ENCODE measurements at places on chromosomes 5 and 9. TPM values are rescaled to one million over a fixed set of nuclear protein-coding genes. Genes with fewer than 3 reads are reported as not detected.
A peak's percentile ranks its signal among the peaks of the same experiment; 100 is the strongest.

The CARD6 gene
- polyA plus RNA-seq = 1.2 TPM

The CCDC192 gene
- 0.48 TPM for polyA plus RNA-seq

The RLN2 gene
- 0.63 TPM for polyA plus RNA-seq

The SPINK1 gene
- polyA plus RNA-seq = not detected

The RPL37 gene
- 2,928 TPM for polyA plus RNA-seq

The PCDH12 gene
- polyA plus RNA-seq = 14.0 TPM

The GGTA1 gene
- 9.1 TPM for polyA plus RNA-seq

The TMOD1 gene
- polyA plus RNA-seq = 151 TPM

The NTRK2 gene
- 17.6 TPM for polyA plus RNA-seq

The SLC6A19 gene
- not detected for polyA plus RNA-seq

The IFNA13 gene
- polyA plus RNA-seq = not detected

The GHR gene
- 20.0 TPM for polyA plus RNA-seq

GRCh38 chr5:169805937-169806700 lies 169.0 kb downstream of the DOCK2 start:
- DNase-seq = no peak

DNA sequence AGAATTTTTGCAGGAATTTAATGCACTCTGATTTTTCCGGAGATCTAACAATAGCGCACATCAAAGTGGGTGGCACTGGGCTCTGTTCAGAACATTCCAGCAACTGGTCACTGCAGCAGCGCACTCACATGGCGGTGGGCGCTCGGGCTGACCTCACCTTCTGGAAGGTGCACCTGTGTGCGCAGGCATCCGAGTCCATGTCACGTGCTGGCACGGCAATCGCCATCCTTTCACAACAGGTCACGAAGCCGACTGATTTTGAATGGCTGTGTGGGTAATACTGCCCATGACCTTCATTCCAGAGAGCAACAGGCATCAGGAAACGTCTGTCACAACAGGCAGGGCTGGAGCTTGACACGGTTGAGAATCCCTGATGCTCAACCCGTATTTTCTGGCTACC lies 18.7 kb upstream of the CLPTM1L start:
- no peak for DNase-seq

DNA sequence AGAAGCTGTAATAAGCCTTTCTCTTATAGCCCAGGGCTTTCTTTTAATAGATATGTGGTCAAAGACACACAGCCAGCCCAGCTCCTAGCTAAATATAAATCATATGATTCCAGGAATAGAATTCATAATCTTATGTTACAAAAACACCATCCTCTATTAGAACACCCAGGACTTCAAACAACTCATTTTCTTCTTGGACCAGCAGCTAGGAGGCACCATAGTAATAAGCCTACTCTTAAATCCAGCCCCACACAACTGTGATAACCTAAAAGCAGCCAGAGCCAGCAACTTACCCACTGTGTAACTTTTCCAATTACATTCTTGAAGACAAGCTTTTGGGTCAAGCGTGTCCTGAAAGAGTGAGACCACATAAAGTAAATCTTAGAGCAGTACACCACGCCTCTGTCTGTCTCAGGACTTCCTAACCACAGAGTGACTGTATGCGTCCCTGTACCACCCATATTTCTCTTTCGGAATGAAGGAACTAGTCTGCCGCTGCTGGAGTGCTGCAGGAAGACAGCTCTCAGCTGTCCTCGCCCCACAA lies 223.8 kb downstream of the TLE1 start:
- no peak for DNase-seq

- no peak for DNase-seq
Measured at GRCh38 chr9:92749071-92749933, 15.3 kb downstream of the BICD2 start.

DNA sequence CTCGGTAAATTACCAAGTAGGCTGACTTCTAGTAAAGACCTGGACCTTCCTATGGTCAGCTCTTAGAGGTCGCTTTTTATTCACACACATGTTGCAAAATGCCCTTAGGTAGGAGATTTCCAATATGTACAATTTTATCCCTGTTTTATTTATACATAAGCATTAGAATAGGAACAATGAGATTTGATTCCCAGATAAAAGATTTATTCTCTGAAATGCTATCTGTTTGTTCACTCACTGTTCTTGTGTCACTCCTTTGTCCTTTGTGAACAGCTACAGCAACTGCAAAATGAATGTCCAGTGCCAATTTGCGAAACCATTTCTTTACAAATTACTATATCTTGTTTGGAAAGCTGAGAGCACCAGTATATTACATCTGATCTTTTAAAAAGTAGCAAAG lies 991.5 kb upstream of the TYRP1 start:
- DNase-seq = no peak

DNA sequence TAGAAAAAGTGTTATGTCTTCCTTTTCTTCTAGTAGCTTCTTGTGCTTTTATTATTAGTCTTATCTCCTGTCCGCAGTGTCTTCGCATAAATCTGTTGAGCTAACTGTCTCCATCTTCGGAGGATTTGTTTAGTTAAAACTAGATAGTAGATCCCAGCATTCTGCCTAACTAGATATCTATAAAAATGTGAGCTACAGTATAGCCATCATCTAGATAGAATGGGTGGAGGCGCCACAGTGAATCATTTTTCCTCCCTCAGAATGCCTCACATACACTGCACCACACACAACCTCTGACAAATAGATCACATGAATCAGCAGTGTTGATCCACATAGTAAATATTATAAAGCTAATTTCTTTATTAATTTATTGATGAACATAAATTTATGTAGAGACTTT lies 220.3 kb upstream of the GAS1 start:
- DNase-seq = no peak

DNA sequence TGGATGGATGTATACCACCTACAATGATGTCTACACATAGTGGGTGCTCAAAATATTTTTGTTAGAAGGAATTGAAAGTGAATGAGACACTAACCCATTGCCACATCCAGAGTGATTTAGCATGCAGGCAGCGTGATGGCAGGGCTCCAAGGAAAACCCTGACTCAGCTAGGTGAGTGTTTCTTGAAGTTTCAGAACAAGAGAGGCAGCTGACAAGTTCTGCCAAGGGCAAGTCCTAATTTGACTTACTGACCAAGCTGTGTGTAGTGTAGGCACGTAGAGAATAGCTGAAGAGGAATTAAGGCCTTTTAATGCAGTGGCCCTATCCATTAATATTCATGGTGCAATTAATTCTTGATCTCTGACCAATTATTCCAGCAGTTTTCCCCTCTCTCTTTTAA lies 107.8 kb upstream of the ATP10B start:
- no peak for DNase-seq

DNA sequence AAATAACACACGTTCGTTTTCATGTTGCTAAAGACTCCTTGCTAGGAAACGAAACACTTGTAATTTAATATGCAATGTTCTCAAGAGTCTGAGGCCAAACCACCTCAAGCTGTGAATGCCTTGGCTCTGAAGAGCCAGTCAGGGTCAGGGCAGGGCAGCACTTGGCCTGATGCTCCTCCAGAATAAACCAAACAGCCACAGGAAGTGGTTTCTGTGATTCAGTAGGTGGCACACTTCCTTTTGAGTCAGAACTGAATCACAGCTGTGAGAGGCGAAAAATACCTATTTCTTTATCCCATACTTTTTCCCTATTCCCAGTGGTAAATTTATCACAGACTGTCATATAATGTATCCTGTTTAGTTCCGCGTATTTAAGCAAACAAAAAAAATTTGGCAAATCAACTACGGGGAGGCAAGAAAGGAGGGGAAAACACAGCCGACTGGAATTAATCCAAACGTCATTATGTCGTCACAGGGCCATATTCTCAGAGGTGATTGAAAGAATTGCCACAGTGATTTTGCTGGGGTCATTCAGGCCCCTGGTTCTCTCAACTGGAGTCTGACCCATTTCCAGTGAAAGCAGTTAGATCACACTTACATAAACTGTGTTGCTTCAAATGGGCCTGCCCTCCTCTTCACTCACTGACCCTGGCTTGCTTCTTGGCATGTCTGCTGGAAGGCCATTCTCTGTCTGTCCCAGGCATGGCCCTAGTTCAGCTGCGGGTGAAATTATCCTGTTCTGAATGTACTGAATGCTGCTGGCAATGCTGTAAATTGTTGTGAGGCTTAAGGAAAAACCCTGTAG lies 71.2 kb downstream of the ARRDC3 start:
- peak; percentile 60 for DNase-seq

GRCh38 chr5:178291969-178292825 lies 59.6 kb upstream of the PHYKPL start:
- no peak for DNase-seq

DNA sequence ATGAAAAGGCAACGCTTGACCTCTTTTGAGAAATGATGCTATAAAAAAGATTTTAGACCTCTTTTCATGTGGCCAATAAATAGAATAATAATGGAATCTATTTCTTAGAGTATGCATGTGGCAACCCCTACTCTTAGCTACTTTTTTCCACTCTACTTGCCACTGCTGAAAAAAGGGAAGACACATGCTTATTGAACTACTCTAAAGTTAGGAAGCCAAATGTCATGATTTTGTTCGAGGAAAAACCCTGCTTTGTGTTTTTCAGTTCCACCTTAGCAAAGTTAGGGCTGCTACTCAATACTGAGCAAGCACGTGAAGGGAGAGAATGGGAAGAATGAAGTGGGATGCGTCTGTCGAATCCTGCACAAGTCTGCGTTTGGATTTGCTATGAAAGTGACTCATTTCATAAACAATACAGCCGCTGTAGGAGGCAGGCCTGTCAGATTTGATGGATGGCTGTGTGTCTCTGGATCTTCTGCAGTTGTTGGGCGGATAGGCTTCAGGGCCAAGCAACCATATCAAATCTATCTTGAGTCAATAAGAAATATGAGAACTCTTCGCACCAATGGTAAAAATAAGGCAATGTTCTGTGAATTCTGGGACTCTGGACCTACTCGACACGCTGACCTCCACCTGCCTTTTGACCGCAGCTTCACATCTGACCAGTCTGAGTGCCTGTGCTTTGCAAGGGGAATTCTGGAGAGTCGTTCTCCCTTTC lies 333.6 kb downstream of the PIK3R1 start:
- no peak for DNase-seq

DNA sequence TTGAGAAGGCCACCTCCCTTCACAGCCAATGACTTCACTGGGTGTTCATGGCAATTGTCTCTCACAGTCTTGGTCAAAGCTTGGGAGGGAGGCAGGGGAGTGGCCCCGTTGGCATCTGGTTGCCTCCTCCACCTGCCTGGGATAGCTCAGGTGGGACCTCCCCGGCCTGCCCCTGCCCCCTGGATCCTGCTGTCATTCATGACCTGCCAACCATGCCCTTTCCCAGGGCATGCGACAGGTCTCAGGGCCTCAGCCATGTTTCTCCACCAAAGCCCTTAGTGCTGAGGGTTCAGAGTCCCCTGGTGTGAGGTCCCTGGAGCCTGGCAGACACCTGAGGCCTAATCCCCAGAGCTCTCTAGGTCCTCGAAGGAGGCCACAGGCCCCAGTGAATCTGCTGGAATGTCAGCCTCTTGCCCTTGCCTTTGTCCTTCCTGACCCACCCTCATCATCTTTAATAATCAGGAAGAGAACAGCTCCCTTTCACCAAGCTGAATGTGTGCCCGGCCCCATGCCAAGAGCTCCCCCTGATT lies 5.6 kb downstream of the DAB2IP start:
- no peak for DNase-seq

DNA sequence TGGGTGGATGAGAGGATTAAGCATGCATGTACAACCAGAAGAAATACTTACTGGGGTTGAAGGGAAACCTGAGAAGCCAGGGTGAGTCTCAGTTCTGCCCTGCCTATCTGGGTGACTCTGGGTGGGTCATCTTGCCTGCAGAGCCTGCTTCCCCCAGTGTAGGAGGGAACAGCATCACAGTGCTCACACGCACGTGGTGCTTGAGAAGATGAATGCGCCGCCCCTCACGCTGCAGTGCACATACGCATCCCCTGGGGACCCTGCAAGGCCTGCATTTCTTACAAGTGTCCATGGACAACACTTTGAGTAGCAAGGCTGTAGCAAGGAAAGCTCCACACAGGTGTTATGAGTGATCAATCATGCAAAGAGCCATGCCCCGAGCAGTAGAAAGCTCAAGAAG lies 18.7 kb upstream of the GABBR2 start:
- DNase-seq = no peak

DNA sequence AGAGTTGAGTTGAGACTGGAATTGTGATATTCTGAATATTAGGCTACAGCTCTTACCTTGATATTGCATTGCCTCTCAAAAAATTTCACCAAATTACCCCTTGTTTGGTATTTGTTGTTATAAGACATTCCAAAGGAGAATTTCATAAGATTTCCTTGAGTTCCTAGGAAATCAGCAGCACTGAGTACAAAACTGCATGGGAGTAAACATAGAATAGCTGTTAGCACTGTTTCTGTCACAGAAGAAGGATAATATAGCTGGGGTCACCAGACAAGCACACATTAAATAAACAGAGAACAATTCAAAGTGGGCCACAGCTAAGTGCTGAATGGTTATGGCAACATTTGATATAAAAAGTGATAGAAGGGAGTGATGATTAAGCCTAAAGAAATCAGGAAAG lies 724.3 kb downstream of the PRELID2 start:
- DNase-seq = no peak

- no peak for DNase-seq
Measured at GRCh38 chr5:31333475-31333874, 140.0 kb downstream of the CDH6 start.

- DNase-seq = no peak
Measured at GRCh38 chr5:56100439-56101176, 105.8 kb upstream of the IL6ST start.

- no peak for DNase-seq
Measured at GRCh38 chr9:123267481-123268198, 746 bp downstream of the STRBP start.

GRCh38 chr9:128587453-128587852 lies 35.1 kb downstream of the SPTAN1 start:
- no peak for DNase-seq

- DNase-seq = no peak
Measured at GRCh38 chr5:33800241-33800950, 91.4 kb downstream of the ADAMTS12 start.

- no peak for DNase-seq
Measured at GRCh38 chr9:129037767-129038098, 1.3 kb downstream of the MIGA2 start.

DNA sequence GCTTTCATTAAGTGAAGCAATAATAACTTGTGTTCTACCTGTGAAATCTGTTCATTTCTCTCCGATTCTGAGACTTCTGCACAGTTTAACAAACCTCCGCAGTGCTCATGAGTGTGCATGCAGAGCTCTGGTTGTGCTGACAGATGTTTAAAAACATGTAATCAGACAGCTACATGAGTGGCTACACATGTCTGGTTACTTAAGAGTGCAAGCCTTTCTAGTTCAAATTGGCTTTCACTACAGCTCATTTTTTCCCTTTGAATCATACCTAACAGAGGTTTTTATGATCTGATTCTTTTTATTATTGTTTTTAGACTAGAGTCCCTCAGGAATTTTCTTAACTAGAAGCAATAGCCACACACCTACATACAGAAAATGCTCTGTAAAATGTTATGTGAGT lies 310.2 kb downstream of the ARRDC3 start:
- DNase-seq = no peak

Data from forelimb muscle (tissue), 1 donor.